T-cell (primary cell): ENCODE measurements at places on chromosomes 1 and 21.

DNA sequence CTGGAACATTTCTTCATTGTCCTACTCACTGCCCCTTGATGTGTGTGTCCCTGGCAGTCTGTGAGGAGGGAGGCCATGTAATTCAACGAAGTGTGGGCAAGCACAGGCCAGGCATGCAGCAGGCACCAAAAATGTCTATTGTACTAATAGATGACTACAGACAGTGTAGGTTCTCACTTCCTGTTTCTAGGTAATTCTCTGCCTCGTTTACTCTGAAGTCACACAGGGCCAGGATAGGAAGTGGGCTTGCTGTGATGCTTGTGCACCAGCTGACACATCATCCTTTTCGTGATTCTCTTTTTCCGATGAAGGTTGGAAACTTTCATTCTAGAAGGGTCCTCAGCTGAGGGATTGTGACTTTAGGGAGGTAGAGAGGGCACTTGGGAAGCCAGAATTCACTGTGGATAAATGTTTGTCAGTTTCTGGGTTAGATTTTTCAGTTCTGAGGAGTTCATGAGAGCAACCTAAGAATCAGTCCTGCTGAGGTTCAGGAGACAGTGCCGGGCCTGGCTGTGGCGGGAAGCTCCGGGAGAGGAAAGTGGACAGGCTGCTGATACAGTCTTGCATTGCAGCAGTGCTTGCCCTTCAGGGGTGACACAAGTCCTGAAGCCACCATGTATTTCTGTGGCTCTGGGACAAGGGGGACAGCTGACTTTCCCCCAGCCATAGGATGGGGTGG is 4.3 kb upstream of the CSF1 start:
- DNase-seq = peak; percentile 57

GRCh38 chr1:181651276-181651675 is 168.0 kb downstream of the CACNA1E start:
- DNase-seq = no peak

GRCh38 chr1:246181241-246181640 is 325.8 kb downstream of the SMYD3 start:
- DNase-seq = no peak

GRCh38 chr1:15852828-15853302 is 5.4 kb downstream of the SPEN start:
- no peak for DNase-seq

DNA sequence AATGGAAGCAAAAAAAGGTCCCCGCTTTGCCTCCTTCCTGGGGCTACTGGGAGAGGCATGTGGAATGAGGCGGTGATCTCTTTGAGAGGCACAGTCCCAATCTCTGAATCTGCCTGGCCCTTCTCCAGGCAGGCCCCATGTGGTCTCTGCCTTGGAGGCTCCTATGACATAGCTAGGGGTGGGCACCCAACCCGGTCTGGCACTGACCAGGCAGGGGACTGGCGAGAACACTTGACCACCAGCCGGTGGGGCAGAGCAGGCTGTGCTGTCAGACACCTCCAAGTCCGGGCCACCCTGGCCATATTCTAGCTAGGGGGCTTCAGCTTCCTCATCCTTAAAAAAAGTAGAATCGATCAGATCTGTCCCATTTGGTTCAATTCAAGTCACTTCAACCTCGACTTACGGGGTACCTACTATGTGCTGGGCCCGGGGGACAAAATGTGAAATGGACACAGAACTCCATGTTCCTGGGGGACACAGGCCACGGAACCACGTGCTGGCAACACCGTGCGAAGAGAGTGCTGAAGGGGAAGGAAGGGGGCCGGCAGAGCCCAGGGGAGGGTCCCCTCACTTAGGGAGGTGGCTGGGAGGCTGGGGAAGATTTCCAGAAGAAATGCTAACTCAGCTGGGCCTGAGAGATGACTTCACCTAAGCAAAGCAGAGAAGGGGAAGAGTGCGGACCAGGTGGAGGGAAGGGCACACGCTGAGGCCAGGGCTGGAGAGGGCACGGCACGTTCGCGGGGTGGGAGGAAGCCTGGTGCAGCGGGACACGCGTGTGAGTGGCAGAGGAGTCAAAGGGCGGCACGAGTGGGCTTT is 33.3 kb downstream of the HSPG2 start:
- no peak for DNase-seq

- no peak for DNase-seq
Observed at GRCh38 chr1:240607006-240607405, 4.9 kb downstream of the GREM2 start.

- DNase-seq = no peak
Observed at GRCh38 chr1:40856656-40857302, 5.4 kb downstream of the CITED4 start.

DNA sequence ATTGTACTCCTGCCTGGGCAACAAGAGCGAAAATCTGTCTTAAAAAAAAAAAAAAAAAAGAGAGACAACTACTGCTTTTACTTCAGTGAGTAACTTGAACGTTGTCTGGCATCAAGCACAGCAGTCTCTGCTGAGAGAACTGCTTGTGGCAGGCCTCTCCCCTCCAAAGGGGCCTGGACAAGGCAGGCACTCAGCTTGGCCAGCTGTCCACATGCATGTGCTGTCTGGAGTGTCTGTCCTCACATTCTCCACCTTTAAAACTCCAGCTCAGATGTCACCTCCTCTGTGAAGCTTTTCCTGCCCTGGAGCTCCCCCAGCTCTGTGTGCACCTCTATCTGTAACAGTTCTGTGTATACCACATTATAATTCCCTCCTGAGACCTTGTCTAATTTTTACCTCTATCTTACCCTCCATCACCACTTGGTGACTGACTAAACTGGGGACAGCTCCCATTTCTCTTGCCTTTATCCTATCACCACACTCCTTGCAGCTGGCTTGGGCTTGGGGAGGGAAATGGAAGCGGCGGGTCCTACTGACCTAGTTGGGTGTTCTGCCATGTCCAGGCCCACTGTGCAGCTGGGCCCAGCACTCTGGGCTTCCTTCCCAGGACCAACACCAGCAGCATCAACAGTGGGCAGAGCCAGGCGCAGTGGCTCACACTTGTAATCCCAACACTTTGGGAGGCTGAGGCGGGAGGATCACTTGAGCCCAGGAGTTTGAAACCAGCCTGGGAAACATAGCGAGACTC is 71.4 kb upstream of the ARTN start:
- no peak for DNase-seq
